ENCODE measurements at places on chromosomes 16 and 17. TPM values are rescaled to one million over a fixed set of nuclear protein-coding genes. Genes with fewer than 3 reads are reported as not detected.

ACE gene
- 4.7 TPM for total RNA-seq

NDRG4 gene
- 1.6 TPM for total RNA-seq

CMTM2 gene
- total RNA-seq = 0.22 TPM

ITPRIPL2 gene
- 17.3 TPM for total RNA-seq

ZNF200 gene
- total RNA-seq = 13.0 TPM

TMEM238L gene
- not detected for total RNA-seq

ZMYND15 gene
- not detected for total RNA-seq

CASKIN1 gene
- total RNA-seq = 0.24 TPM

KCNJ16 gene
- total RNA-seq = not detected

ARL17A gene
- 10.1 TPM for total RNA-seq

AKAP10 gene
- 31.7 TPM for total RNA-seq

PRSS22 gene
- not detected for total RNA-seq

PYY gene
- total RNA-seq = not detected

CTRB1 gene
- total RNA-seq = not detected

TMC8 gene
- 117 TPM for total RNA-seq
